ENCODE measurements at places on chromosomes 2 and 18.

GRCh38 chr2:98632351-98632750 is 24.0 kb downstream of the UNC50 start:
- no peak for DNase-seq

- no peak for DNase-seq
Measured at GRCh38 chr2:215784371-215784783, 229.0 kb downstream of the MREG start.

DNA sequence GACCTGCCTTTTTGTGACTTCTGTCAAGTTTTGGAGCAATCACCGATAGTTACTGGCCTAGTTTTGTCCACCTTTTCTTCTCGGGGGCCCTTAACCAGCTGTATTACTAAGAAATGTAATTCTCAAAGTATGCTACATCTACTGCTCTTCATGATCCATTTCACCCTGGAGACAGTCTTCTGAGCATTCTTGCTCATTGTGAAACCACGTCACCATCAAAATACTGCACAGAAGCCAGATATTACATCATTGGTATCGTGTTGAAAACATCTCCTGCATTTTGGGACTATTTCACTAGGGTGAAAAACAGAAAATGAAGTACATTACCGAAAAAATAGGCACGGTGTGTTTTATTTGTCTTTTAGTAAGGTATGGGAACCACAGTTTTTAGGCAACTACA is 11.7 kb downstream of the LYPD6B start:
- DNase-seq, result no peak

DNA sequence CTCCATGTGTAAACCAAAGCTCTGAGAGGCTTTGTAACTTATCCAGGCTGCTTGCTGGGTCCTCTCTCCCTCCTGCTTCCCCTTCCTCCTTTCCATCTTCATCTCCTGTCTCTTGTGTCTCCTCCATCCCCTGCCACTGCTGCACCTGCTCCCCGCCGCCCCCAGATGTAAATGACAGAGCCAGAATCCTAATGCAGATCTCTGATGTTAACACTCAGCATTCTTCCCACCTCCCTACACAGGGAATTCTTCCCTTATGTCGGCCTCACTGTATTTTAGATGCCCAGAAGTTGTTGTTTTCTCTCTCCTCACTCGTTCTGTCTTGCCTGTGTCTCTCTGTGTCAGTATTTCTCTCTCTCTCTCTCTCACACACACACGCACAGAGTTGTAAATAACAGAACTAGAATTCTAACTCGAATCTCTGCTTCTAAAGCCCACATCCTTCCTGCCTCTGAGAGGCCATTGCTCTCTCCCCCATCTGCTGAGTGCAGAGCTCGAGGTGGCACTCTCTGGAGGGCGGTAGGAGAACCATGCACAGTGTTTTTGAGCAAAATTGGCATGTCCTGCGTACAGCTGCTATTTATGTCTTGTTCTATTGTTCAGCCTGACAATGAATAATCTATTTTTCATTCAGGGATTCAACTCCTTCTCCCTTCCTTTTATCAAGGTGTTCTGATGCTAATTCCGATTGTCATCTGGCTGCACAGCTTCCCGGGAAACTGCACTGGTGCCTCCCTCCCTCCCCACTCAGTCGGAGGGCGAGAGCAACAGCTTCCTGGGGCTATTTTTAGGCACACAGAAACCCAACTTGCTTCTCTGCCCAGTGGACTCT is 219.9 kb downstream of the SH3RF3 start:
- no peak for DNase-seq

- DNase-seq, result no peak
Measured at GRCh38 chr2:152098496-152099366, at the start of gene CACNB4. CACNB4 (minus strand) TSS chr2:152099044.

DNA sequence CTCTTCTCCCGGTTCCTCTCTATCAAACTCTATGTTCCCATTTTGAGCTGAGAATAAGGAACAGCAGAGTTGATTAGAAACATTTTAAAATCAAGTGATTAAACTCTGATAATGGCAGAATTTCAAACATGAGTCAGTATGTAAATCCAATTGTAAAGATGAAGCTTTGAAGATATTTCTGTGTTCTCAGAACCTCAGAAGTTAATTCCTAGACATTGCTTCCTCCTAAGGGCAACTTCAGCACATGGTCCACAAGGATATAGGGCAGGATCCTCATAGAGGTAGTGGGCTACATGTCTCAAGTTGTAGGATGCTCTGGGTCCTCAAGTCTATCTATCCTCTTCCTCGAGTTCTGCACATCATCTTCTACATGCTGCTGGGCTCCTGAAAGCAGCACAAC is 46.3 kb downstream of the QPCT start:
- no peak for DNase-seq

- DNase-seq, result no peak
Measured at GRCh38 chr2:231929961-231930592, 3.9 kb upstream of the NPPC start.

Measured in activated CD4-positive, CD25-positive, alpha-beta regulatory T cell (primary cell).